Activated naive CD4-positive, alpha-beta T cell (primary cell): ENCODE measurements at places on chromosomes 1 and 21.

GRCh38 chr1:187383366-187383765, 554.6 kb downstream of the PLA2G4A start:
- DNase-seq, result no peak

GRCh38 chr1:92739669-92740524, 45.0 kb downstream of the EVI5 start:
- DNase-seq, result no peak

- DNase-seq, result no peak
Observed at GRCh38 chr1:16907870-16908758, 12.3 kb downstream of the RNU1-2 start.

- DNase-seq, result no peak
Observed at GRCh38 chr1:199218065-199218464, 579.2 kb downstream of the PTPRC start.

DNA sequence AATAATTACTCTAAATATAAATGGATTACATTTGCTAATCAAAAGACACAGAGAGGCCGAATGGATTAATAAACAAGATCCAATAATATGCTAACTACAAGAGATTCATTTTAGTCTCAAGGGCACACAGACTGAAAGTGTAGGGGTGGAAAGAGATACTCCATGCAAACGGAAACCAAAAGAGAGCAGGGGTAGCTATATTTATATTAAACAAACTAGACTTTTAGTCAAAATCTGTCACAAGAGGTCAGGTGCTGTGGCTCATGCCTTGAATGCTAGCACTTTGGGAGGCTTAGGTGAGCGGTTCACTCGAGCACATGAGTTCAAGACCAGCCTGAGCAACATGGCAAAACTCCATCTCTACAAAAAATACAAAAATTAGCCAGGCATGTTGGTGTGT, 33.6 kb upstream of the DISP1 start:
- DNase-seq, result no peak

- no peak for DNase-seq
Observed at GRCh38 chr1:9882296-9882944, 27.6 kb downstream of the CTNNBIP1 start.

DNA sequence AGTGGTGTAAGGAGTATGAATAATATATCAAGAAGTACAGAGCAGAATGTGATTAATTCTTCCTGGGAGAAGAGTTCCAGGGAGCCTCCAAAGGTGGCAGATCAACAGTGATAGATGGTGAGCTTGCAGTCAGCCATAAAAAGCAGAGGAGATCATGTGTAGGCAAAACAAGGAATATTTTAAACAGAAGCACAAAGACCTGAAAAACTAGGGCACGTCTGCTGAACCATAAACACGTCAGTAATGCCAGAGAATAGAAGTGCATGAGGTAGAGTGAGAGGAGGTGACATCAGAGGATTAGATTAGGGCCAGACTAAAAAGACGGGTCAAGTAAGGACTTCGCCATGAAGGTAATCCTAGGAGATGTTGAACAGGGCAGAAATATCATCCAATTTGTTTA, 151.8 kb downstream of the EIF4G3 start:
- DNase-seq, result no peak

GRCh38 chr1:93695411-93696005, 13.9 kb upstream of the BCAR3 start:
- DNase-seq, result no peak

DNA sequence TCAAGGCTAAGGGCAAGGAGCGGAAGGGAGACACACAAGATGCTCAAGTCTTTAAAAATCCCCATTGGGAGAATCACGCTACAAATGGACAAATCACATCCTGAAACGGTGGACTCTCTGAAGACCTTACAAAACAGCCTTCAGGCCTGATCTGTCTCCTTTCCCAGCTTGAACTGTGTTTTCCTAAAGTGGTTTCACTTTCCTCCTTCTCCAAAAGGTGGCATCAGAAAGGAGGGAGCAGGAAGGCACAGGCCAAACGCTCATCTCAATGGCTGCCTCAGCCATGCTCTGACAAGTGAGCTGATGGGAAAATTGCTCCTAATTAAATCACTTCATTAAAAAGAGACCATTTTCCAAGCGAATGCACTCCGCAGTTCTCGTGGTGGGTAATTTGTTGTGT, 47.7 kb downstream of the UTP25 start:
- DNase-seq, result no peak
